MCF 10A (cell line): ENCODE measurements at places on chromosomes 4 and X.

DNA sequence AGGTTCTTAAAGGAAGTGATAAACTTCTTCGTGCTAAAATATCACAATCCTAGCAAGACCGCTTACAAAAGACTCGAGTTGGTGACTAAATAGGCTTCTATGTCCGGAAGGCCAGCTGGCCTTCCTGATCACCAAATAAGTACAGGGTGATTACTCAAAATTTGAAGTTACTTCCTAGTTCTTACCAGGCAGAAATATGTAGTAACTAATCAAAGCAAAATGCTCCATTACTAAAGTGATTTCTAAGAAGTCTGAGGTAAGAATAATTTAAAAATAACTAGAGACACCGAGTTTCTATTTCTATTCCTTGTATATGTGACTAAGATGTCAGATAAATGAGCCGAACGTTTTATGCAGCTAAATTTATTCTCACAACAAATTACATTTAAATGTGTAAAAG, 62.2 kb downstream of the NSUN7 start:
- H3K27me3 ChIP-seq = no peaks in the 10 kb centered on the region
- peaks cover 61% of the 10 kb centered on the region for H3K36me3 ChIP-seq
- H3K4me3 ChIP-seq = no peak overlapping the region
- no peak for DNase-seq
- no peak overlapping the region for H3K27ac ChIP-seq

GRCh38 chrX:154013614-154014360, 5.9 kb downstream of the IRAK1 start:
- peaks cover 9% of the 10 kb centered on the region for H3K4me1 ChIP-seq
- H3K36me3 ChIP-seq = peaks cover 46% of the 10 kb centered on the region
- H3K27me3 ChIP-seq = peaks cover 12% of the 10 kb centered on the region

- H3K4me1 ChIP-seq = peaks cover 5% of the 10 kb centered on the region
- peaks cover 26% of the 10 kb centered on the region for H3K27me3 ChIP-seq
- no peak overlapping the region for H3K27ac ChIP-seq
- peak overlapping the region; percentile 46 for H3K4me3 ChIP-seq
Measured at GRCh38 chrX:40108959-40109287, 11.2 kb upstream of the BCOR start.

GRCh38 chrX:93673869-93674271, at the start of gene FAM133A:
Gene FAM133A (plus strand): TSS chrX:93674206. CDS start chrX:93709420, 35,214 bp downstream.
- no peak for DNase-seq
- H3K36me3 ChIP-seq = no peaks in the 10 kb centered on the region
- H3K27ac ChIP-seq = no peak within 1 kb of the TSS
- H3K27me3 ChIP-seq = peaks cover 29% of the 10 kb centered on the region

DNA sequence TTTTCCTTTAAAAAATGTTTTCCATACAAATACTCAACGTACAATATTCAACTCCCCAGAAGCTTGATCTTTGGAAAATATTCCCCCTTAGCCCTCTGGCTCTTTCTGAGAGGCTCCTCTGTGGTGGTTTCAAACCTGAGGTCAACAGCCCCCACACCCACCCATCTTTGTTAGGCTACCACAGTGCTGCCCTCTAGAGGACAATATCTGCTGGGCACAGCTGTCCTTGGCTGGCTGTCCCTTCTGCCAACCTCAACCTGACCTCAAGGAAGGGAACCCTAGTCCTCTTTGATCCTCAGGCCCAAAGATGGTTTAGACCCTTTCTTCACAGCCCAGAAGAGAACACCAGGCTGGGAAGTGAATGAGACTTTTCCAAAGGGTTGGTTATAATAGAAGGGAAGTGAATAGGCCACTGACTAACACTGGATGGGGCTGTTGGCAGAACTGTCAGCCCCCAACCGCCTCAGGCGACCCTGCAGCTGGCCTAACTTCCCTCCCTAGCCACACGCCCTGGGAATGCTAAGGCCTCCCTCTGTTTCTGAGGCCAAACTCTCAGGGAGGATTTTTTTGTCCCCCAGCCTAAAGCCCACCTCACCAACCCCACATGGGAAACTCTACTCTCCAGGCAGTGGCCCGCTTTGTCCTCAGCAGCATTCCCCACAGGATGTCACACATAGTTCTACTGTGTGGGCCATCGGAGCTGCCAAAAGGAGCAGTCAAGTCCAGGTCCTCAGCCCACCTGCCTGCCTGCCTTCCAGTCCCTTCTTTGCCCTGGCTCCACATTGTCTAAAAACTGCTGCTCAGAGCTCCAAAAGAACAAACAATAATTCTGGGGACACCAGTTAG, 34.3 kb downstream of the NYX start:
- no peaks in the 10 kb centered on the region for H3K4me1 ChIP-seq
- no peaks in the 10 kb centered on the region for H3K36me3 ChIP-seq
- H3K27ac ChIP-seq = no peak overlapping the region
- H3K4me3 ChIP-seq = no peak overlapping the region
- no peaks in the 10 kb centered on the region for H3K27me3 ChIP-seq
- peak; percentile 41 for DNase-seq

- H3K4me3 ChIP-seq = no peak overlapping the region
- H3K27ac ChIP-seq = no peak overlapping the region
- peaks cover 38% of the 10 kb centered on the region for H3K36me3 ChIP-seq
- no peaks in the 10 kb centered on the region for H3K27me3 ChIP-seq
- peaks cover 13% of the 10 kb centered on the region for H3K4me1 ChIP-seq
Measured at GRCh38 chr4:41067369-41067768, 147.0 kb downstream of the APBB2 start.

GRCh38 chr4:183639291-183639690, 19.7 kb downstream of the RWDD4 start:
- peaks cover 14% of the 10 kb centered on the region for H3K4me1 ChIP-seq
- H3K27ac ChIP-seq = peak overlapping the region; percentile 79
- no peak overlapping the region for H3K4me3 ChIP-seq
- no peaks in the 10 kb centered on the region for H3K27me3 ChIP-seq

- H3K4me3 ChIP-seq = no peak overlapping the region
- no peaks in the 10 kb centered on the region for H3K27me3 ChIP-seq
- peaks cover 17% of the 10 kb centered on the region for H3K4me1 ChIP-seq
- no peak for DNase-seq
- H3K36me3 ChIP-seq = peaks cover 12% of the 10 kb centered on the region
- no peak overlapping the region for H3K27ac ChIP-seq
Measured at GRCh38 chr4:3310301-3311094, 17.7 kb downstream of the RGS12 start.

- peak overlapping the region; percentile 24 for H3K27ac ChIP-seq
- no peaks in the 10 kb centered on the region for H3K36me3 ChIP-seq
- H3K27me3 ChIP-seq = no peaks in the 10 kb centered on the region
- DNase-seq = peak; percentile 92
Measured at GRCh38 chr4:6763330-6763851, 19.1 kb upstream of the KIAA0232 start.

DNA sequence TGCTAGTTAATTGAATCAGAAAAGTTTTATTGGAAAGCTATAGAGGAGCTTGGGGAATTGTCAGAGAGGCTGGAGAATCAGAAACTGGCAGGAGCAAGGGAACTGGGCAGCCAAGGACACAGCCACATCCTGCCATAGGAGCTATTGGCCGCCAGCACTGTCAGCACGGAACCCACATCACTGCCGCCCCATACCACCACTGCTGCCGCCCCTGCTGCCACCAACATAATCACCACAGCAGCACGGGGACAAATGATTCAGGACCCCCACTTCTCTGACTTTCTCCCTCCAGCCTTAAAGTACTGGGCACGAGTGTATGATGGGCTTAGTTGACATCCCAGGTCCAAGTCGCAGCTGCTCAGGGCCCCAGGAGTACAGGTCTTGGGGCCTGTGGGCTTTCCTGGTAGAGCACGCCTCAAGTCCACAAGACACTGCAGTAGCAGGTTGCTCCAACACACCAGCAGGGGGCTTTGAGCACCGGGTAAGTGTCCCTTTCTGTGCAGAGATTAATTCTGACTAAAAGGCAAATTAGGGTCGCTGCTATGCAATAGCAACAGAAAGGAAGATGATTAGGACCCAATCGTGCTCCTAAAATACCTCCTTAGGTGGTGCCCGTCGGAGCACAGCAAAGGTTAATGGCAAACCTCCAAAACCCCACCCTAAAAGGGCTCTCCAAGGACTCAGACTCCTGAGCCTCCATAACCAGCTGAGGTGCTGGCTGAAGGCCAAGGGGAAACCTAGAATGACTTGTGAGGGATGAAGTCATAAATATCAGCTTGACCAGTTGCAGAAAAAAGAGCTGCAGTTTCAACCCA, 6.9 kb downstream of the PJA1 start:
- H3K4me3 ChIP-seq = no peak overlapping the region
- no peak overlapping the region for H3K27ac ChIP-seq
- H3K36me3 ChIP-seq = peaks cover 6% of the 10 kb centered on the region
- peaks cover 13% of the 10 kb centered on the region for H3K4me1 ChIP-seq
- peak; percentile 78 for DNase-seq
- peaks cover 83% of the 10 kb centered on the region for H3K27me3 ChIP-seq

GRCh38 chr4:52604215-52604614, 54.9 kb downstream of the USP46 start:
- no peaks in the 10 kb centered on the region for H3K27me3 ChIP-seq
- H3K4me1 ChIP-seq = no peaks in the 10 kb centered on the region
- H3K4me3 ChIP-seq = no peak overlapping the region
- H3K27ac ChIP-seq = no peak overlapping the region

- no peak overlapping the region for H3K27ac ChIP-seq
- no peaks in the 10 kb centered on the region for H3K36me3 ChIP-seq
- no peak for DNase-seq
- no peak overlapping the region for H3K4me3 ChIP-seq
Measured at GRCh38 chrX:134368126-134368525, 91.8 kb upstream of the HPRT1 start.

DNA sequence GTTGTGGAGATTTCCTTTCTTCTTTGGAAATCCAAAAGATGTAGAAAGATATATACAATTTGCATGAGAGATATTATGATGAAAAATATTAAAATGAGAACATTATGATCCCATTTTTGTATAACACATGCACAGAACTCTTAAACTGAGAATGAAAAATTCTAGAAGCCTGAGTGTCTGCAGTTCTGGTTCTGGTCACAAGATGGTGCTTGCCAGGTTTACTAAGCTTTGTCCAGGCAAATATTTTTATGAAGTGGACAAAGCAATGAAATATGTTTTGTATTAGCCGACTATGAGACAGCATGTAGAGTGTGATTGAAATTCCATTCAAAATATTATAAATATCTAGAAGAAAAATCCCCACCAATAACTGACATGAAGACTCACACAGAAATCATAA, 2.2 kb downstream of the PWWP3B start:
- H3K27ac ChIP-seq = no peak overlapping the region
- H3K4me1 ChIP-seq = peaks cover 6% of the 10 kb centered on the region
- H3K27me3 ChIP-seq = peaks cover 29% of the 10 kb centered on the region
- H3K4me3 ChIP-seq = no peak overlapping the region
- H3K36me3 ChIP-seq = no peaks in the 10 kb centered on the region

- no peaks in the 10 kb centered on the region for H3K36me3 ChIP-seq
- no peak for DNase-seq
- no peak overlapping the region for H3K27ac ChIP-seq
- H3K4me3 ChIP-seq = no peak overlapping the region
Measured at GRCh38 chrX:86714441-86714840, 566.2 kb downstream of the DACH2 start.

DNA sequence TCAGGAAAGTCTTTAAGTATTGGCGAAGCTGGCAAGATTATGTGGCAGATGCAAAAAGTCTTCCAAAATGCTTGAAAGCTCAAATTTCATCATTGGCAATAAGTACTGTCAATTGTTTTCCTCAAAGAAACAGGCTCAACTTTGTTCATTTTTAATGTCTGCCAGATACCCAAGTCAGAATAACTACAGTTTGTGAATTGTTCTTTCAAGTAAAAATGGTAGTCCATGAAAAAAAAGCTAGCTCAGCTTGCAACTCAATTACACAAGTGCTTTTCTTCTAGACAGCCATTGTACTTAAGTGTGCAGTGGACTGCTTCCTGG, 70.5 kb downstream of the AFF1 start:
- DNase-seq = no peak
- H3K4me3 ChIP-seq = peak overlapping the region; percentile 75
- H3K4me1 ChIP-seq = peaks cover 40% of the 10 kb centered on the region

DNA sequence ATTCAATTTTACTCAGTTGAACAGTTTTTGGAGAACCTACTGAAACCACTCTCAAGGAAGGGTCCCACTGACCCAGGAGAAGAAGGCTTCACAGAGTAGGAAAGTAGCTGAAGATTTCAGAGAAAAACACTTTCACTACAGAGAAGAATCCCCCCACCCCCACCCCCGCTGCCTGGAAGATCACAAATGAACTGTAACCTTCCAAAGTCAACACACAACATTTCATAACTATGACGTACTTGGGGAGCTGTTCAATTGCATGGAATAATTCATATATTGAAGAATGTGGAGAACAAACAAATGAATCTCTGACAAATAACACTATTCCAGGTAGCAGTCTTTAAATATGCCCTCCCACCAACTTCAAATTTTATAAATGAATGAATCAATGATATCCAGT, 86.1 kb upstream of the STS start:
- no peaks in the 10 kb centered on the region for H3K27me3 ChIP-seq
- DNase-seq = no peak
- H3K4me1 ChIP-seq = peaks cover 6% of the 10 kb centered on the region
- H3K36me3 ChIP-seq = peaks cover 24% of the 10 kb centered on the region
- no peak overlapping the region for H3K27ac ChIP-seq
- no peak overlapping the region for H3K4me3 ChIP-seq

DNA sequence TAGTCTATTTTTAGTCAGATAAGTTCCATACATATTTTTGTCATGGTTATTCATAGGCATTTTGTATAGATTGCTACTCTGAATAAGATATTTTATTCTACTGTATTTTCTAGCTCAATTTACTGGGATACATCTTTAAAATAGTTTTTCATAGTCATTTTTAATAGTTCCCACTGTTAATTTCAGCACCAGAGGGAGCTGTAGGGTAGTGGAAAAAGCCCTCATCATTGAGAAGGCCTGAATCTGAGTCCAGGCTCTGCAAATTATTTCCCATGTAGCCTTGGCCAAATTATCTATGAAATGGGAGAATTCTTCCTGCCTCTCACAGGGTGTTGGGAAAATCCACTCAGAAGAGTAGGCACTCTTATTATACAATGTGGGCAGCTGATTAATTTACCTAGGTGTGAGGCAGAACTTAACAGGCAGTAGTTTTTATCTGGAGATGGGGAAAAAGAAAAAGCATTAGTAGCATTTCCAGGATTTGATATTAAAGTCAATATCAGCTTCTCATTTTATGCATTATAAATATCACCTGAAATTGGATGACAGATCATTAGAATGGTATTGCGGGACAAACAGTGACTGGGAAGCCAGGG, 102.9 kb upstream of the PAQR3 start:
- peak; percentile 59 for DNase-seq
- no peaks in the 10 kb centered on the region for H3K36me3 ChIP-seq
- no peak overlapping the region for H3K4me3 ChIP-seq
- no peaks in the 10 kb centered on the region for H3K27me3 ChIP-seq

GRCh38 chr4:63620271-63620670, 789.0 kb downstream of the TECRL start:
- peaks cover 15% of the 10 kb centered on the region for H3K4me1 ChIP-seq
- no peaks in the 10 kb centered on the region for H3K36me3 ChIP-seq
- H3K27me3 ChIP-seq = no peaks in the 10 kb centered on the region
- DNase-seq = no peak

- peak; percentile 75 for DNase-seq
- no peaks in the 10 kb centered on the region for H3K36me3 ChIP-seq
- peaks cover 18% of the 10 kb centered on the region for H3K4me1 ChIP-seq
Measured at GRCh38 chrX:74449322-74449936, 28.1 kb downstream of the SLC16A2 start.
